Keratinocyte (primary cell): ENCODE measurements at places on chromosomes 7 and 10. TPM values are rescaled to one million over a fixed set of nuclear protein-coding genes. Genes with fewer than 3 reads are reported as not detected.

NRG3 gene
- not detected in 3 replicates for polyA plus RNA-seq

CYP2C19 gene
- 0.03 TPM in 1 of 3 replicates, not detected in the others for polyA plus RNA-seq

LFNG gene
- polyA plus RNA-seq, result 17.7 to 21.1 TPM (median 20.8 TPM) in 3 replicates

YKT6 gene
- 139 to 192 TPM (median 148 TPM) in 3 replicates for polyA plus RNA-seq

SOSTDC1 gene
- 0.31 to 0.63 TPM (median 0.32 TPM) in 3 replicates for polyA plus RNA-seq

DLD gene
- 108 to 153 TPM (median 143 TPM) in 3 replicates for polyA plus RNA-seq

EN2 gene
- 0.05 to 0.14 TPM (median 0.09 TPM) in 3 replicates for polyA plus RNA-seq

PTPRN2 gene
- polyA plus RNA-seq, result not detected in 3 replicates

POLR2J2 gene
- 1.9 to 3.1 TPM (median 2.8 TPM) in 3 replicates for polyA plus RNA-seq

FOXP2 gene
- 0.85 to 1.4 TPM (median 0.98 TPM) in 3 replicates for polyA plus RNA-seq

RAB19 gene
- 0.10 to 0.22 TPM in 2 of 3 replicates, not detected in the other for polyA plus RNA-seq

CCDC172 gene
- not detected in 3 replicates for polyA plus RNA-seq

ZNF804B gene
- not detected in 3 replicates for polyA plus RNA-seq

TLL2 gene
- polyA plus RNA-seq, result 0.48 to 1.6 TPM (median 0.83 TPM) in 3 replicates

ALOX5 gene
- polyA plus RNA-seq, result 0.04 TPM in 1 of 3 replicates, not detected in the others

CYP26A1 gene
- polyA plus RNA-seq, result not detected in 3 replicates

ACHE gene
- polyA plus RNA-seq, result 0.07 to 0.30 TPM (median 0.20 TPM) in 3 replicates

OR6B1 gene
- not detected in 3 replicates for polyA plus RNA-seq

AKR1E2 gene
- 1.0 to 1.9 TPM (median 1.9 TPM) in 3 replicates for polyA plus RNA-seq

ECD gene
- 27.6 to 35.8 TPM (median 27.6 TPM) in 3 replicates for polyA plus RNA-seq

C10orf143 gene
- polyA plus RNA-seq, result 1.2 to 1.8 TPM (median 1.4 TPM) in 3 replicates

NUP42 gene
- 26.1 to 44.6 TPM (median 34.2 TPM) in 3 replicates for polyA plus RNA-seq

CYP2E1 gene
- 0.73 to 0.77 TPM (median 0.77 TPM) in 3 replicates for polyA plus RNA-seq

SLC16A12 gene
- 0.09 to 0.10 TPM (median 0.10 TPM) in 3 replicates for polyA plus RNA-seq

CRTAC1 gene
- polyA plus RNA-seq, result not detected in 3 replicates

TMEM184A gene
- 1.6 to 15.6 TPM (median 2.9 TPM) in 3 replicates for polyA plus RNA-seq

SGMS1 gene
- 16.3 to 18.3 TPM (median 16.7 TPM) in 3 replicates for polyA plus RNA-seq

C10orf62 gene
- 0.06 to 0.08 TPM in 2 of 3 replicates, not detected in the other for polyA plus RNA-seq

EPDR1 gene
- polyA plus RNA-seq, result 0.02 to 0.04 TPM in 2 of 3 replicates, not detected in the other

RELN gene
- 0.01 TPM in 1 of 3 replicates, not detected in the others for polyA plus RNA-seq

NOS3 gene
- polyA plus RNA-seq, result 0.77 to 1.2 TPM (median 0.95 TPM) in 3 replicates

PRTFDC1 gene
- 1.4 to 2.2 TPM (median 1.8 TPM) in 3 replicates for polyA plus RNA-seq

PPP1R17 gene
- not detected in 3 replicates for polyA plus RNA-seq

SFTPA2 gene
- polyA plus RNA-seq, result not detected in 3 replicates

CACNB2 gene
- 0.03 to 0.15 TPM in 2 of 3 replicates, not detected in the other for polyA plus RNA-seq

HSPA12A gene
- 5.4 to 8.5 TPM (median 8.1 TPM) in 3 replicates for polyA plus RNA-seq
